ENCODE measurements at places on chromosomes 4 and X.

- no peak for DNase-seq
Measured at GRCh38 chrX:131081772-131082740, 23.9 kb downstream of the ARHGAP36 start.

GRCh38 chrX:15686818-15687685, 22.4 kb upstream of the CLTRN start:
- peak; percentile 46 for DNase-seq

GRCh38 chrX:826448-826847, 195.9 kb downstream of the SHOX start:
- DNase-seq: no peak

GRCh38 chrX:133938530-133938929, 46.9 kb downstream of the GPC3 start:
- DNase-seq: no peak

DNA sequence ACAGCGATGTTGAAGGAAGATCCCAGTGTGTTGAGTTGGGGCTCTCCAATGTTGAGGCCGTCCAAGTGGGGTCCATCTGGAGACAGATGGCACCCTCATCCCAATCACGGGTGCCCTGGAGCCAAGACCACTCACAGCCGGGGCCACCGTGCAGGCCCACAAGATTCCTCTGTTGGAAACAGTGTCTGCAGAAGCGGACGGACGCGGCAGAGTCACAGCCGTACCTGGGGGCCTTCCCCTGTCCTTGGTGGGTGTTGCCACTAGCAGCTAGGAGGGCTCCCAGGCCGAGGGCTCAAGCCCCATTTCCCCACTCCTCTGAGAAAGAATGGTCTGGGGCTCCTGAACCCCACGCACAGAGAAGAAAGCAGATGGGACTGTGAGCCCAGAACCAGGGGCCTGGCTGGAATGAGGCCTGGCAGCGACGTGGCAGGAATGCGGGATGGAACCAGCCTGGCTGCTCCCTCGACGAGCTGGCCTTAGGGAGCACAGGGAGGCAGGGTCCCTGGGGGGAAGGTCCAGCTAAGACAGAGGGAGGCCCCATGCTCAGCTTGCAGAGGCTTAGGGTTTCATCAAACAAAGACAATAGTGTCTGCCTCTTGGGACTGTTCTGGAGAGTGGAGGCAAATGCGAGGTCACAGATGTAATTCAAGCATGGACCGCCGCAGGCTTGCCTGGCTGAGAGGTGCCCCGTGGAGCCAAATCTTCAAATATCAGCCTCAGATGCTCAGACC, 228.9 kb downstream of the AFAP1 start:
- no peak for DNase-seq

DNA sequence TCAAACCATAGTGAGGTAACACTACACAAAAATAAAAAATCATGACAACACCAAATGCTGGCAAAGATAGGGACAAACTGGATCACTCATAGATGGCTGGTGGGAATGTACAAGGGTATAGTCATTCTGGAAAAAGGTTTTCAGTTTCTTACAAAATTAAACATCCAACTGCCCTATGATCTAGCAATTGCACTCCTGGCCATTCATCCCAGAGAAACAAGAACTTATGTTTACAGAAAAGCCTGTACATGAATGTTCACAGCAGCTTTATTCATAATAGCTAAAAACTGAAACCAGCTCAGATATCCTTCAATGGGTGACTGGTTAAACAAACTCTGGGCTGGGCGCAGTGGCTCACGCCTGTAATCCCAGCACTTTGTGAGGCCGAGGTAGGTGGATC, 43.3 kb downstream of the NYX start:
- no peak for DNase-seq

GRCh38 chr4:152458801-152459302, 77.0 kb downstream of the FBXW7 start:
- no peak for DNase-seq

- no peak for DNase-seq
Measured at GRCh38 chr4:165844161-165844560, 28.9 kb upstream of the TLL1 start.

- DNase-seq: no peak
Measured at GRCh38 chrX:86421771-86422170, 273.5 kb downstream of the DACH2 start.

- DNase-seq: no peak
Measured at GRCh38 chrX:151174581-151175282, 1.7 kb upstream of the GPR50 start.

DNA sequence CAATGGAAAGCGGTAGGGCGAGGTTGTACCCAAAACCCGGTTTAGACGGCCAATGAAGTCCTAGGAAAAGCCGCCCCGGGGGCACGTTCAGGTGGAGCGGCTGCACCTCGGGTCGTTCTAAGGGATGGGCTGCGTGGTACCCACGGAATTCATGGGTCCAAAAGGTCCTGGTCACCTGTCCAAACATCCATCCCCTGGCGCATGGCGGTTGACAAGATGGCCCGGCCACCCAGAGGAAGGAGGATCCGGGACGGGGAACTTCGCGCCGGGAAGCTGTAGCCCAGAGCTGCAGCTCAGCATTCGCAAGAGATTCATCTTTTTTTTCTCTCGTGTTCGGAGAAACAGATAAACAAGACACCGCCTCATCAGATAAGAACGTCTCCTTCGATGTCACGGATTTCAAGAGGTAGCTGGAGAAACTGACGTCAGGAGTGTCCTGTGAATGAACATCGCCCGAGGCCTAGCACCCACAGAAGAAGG, 10.9 kb downstream of the PITX2 start:
- DNase-seq: no peak

- DNase-seq: no peak
Measured at GRCh38 chr4:98423009-98423408, 161.8 kb downstream of the RAP1GDS1 start.

DNA sequence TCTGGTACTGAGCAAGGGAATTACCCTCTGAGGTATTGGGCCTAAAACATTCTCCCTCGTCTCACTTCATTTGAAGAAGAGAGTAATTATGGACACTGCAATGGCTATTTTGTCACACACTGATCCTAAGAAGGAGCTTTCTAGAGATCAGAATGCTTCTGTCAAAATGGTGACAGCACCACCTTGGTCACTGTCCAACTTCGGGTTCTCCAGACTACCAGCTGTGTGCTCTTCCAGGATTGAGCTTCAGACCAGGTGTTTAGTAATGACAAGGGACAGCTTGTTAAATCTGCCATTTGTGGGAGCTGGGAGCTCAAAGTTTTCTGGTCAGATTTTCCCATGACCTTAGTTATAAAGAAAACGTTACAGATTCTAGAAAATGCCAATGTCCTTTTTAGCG, 105.4 kb downstream of the POLA1 start:
- DNase-seq: no peak

- DNase-seq: no peak
Measured at GRCh38 chrX:40975951-40976350, 109.3 kb upstream of the USP9X start.

DNA sequence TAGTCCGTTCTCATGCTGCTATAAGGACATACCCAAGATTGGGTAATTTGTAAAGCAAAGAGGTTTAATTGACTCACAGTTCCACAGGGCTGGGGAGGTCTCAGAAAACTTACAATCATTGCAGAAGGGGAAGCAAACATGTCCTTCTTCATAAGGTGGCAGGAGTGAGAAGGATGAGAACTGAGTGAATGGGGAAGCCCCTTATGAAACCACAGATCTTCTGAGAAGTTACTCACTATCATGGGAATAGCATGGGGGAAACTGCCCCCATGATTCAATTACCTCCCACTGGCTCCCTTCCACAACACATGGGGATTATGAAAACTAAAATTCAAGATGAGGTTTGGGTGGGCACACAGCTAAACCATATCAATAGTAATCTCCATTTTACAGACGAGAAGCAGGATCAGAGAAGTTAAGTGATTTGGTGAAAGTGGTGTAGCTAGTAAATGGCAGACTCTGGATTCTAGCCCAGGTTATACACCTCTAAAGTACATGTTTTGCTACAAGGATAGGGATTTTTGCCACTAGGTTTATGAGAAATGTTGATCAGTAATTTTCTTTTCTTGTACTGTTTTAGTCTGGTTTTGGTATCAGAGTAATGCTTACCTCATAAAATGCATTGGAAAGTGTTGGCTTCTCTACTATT, 47.3 kb upstream of the C1GALT1C1 start:
- no peak for DNase-seq

DNA sequence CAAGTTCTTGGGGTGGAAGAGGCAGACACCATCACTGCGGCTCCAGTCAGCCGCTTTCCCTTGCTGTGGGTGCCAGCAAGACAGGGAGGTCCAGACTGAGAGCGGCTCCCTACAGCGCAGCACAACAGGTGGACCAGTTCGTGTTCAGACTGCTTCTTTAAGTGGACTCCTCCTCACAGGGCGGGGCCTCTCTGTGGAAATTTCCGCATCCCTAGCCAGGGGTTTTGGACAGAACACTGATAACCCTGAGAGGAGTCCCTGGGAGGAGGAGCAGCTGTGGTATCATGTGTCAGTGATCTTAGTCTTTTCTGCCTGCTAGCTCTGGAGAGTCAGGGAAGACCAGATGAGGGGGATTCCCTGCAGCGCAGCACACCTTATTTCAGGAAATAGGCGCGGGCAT, 48.5 kb downstream of the MAGEC2 start:
- no peak for DNase-seq

DNA sequence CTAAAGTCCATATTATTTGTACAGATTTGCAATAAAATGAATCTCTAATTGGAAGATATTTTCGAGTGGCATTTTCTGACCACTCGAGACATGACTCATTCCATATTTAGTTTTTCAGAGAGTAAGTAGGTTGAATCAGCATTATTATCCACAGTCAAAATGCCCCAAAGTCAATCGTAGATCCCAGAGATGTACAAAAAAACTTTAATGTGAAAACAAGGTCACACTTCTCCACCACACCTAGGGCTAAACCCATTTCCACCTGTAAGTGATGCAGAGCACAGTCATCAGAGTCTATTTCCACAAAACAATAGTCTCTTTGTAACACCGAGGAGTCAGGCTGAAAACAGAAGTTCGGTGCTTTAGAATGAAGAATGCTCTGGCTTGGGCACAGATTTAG, 117.1 kb upstream of the TENM3 start:
- no peak for DNase-seq

- DNase-seq: no peak
Measured at GRCh38 chr4:127425851-127426250, 206.9 kb upstream of the INTU start.

DNA sequence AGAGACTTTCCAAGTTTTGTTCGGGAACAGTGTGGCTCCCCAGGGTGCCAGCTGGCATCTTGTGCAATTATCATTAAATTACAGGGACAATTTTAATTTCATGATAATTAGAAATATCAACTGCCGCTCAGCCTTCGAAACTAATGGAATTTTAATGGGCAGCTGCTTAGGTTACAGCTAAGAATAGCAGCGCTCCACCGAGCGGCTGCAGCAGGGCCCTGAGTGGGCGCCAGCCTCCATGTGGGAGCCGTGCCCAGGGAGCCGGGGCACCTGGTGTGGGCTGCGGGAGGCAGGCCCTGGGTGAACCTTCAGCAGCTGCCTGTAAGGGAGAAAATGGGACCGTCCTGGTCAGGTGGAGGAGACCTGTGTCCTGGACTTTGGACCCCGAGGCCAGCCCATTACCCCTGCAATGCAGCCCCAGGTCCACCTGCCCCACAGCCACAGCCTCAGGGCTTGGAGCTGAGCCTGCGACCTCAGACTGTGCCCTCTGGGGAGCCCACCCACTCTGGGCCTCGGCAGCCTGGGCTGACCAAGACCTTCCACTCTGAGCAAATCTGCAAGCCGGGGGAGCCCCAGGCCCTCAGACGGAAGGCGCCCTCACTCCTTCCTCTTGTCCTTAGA, 21.1 kb downstream of the MSANTD1 start:
- no peak for DNase-seq

DNA sequence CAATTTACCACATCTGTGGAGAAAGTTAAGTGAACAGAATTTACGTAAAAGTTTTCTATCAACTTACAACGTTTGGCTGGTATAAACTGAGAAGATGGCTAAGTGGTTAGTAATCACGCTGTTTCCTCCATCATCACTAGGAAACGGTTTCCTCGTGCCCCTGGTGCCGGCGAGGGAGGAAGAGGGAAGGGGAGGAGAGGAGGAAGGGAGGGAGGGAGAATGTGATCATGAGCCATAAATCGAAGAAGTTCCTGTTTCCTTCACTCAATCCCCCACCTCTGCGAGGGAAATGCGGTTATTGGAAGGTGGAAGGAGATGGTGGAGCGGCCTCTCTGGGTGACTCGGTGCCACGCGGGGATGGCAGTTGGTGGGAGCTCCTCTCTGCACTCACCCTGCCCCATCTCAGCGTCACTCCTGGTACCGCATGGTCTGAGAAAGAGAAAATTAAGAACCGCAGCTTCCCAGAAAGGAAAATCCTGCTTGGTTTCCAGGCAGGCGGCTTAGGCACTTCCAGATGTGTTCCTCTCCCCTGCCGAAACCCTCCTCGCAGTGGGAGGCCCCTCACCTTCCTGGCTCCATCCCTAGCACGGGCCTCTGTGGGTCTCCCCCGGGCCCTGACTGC, 216.8 kb downstream of the AFAP1 start:
- no peak for DNase-seq

- DNase-seq: no peak
Measured at GRCh38 chrX:132802033-132802432, 156.4 kb downstream of the HS6ST2 start.

GRCh38 chr4:110595583-110595982, 27.3 kb downstream of the PITX2 start:
- DNase-seq: no peak

- no peak for DNase-seq
Measured at GRCh38 chrX:14673764-14674163, 144.4 kb downstream of the GLRA2 start.

GRCh38 chrX:49175435-49176274, 4.0 kb downstream of the PLP2 start:
- no peak for DNase-seq

GRCh38 chr4:101008503-101008902, 338.8 kb downstream of the PPP3CA start:
- DNase-seq: no peak

GRCh38 chr4:156638925-156639605, 332.5 kb downstream of the PDGFC start:
- no peak for DNase-seq

GRCh38 chrX:30572678-30573077, 4.9 kb downstream of the TASL start:
- no peak for DNase-seq

- DNase-seq: no peak
Measured at GRCh38 chrX:151505796-151506195, 57.7 kb upstream of the PASD1 start.

DNA sequence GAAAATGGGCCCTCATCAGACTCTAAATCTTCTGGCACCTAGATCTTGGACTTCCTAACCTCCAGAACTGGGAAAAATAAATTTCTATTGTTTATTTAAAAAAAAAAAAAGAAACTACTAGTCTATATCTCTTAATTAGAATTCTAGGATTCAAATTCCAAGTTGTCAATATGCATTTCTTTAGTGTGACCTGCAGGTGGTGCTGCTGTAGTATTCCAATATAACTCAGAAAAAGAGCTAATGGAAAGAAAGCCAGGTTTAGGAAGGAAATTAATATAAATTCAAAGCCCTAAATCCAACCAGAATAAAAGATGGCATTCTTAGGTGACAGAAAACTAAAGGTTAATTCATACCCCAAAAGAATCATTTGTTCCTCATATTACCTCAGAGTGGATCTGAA, 80.0 kb upstream of the NALF2 start:
- no peak for DNase-seq

- DNase-seq: no peak
Measured at GRCh38 chr4:40285692-40286091, 49.4 kb upstream of the CHRNA9 start.

Data from T-helper 9 cell (primary cell).